NCI-H446 treated with DMSO at 0.1 percent for 48 hours (cell line): ENCODE measurements at places on chromosomes 7 and 10.

DNA sequence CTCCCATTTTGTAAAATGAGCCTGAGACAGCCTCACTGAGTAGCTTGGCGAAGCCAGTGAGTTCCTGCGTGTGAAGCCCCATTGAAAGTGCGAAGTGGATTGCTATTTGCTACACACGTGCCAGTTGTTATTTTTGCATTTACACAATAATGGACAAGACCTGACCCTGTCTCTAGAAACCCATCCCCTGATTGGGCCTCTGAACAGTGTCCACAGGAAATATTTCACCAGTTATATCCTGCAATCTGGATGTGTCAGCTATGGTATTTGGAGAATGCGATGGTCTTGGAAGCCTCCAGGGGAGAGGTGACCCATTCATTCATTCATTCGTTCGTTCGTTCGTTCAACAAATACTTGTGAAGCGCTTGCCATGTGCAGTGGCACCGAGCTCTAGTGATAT, 37.1 kb downstream of the COL13A1 start:
- no peak for DNase-seq

DNA sequence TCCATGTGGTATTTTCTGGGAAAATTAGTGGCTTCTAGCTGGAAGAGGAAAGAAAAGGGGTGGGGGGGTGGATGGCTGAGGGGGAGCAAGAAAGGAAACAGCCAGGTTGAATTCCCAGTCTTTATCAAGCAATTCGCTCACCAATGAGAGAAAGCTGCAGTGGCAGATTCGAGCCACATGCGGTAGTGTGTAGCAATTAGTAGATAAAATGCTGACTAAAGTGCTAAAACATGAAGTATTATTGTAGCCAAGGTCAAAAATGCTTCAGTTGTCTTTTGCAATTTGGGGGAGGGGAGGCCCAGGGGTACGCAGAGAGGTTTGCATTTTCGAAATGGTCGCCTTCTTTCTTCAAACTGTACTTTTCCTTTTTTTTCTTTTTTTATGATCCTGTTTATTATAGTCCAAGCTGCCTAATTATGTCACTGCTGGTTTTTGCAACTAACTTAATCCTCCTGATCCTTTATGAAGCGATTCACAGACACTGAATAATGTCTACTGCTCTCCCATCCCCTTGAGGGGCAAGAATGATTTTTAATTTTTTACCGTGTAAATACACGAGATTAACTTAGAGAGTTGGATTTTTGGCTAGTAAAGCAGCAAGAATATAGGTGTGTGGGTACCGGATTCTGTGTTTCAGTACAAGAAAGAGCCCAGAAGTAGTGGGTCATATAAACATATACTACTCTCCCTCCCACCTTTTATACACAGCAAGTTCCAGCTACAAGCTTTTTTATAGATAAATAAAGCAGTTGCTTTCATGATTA, 3.6 kb upstream of the ARID5B start:
- no peak for DNase-seq

DNA sequence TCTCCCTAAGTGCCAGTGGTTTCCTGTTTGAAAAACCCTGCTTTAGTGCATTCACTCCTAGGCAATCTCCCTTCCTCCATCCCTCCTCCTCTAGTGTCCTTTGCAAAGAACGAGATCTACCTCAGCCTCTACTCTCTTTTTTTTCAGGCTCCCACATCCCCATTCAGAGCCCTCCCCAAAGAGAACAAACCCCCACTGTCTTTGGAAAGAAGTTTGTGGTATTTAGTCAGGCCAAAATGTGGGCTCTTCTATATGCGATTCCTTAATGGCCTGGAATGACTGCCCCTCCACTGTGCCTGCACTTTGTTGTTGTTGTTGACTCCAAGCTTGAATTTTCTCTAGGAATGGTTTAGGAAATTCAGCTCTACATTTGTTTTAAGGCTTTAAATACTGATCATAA, 36.3 kb downstream of the PALS2 start:
- no peak for DNase-seq

GRCh38 chr10:71396711-71397295, at the start of gene CDH23:
Gene CDH23, plus strand, starts transcription at chr10:71396920. Its CDS starts 42,912 bp downstream, at chr10:71439832.
- DNase-seq, result no peak

DNA sequence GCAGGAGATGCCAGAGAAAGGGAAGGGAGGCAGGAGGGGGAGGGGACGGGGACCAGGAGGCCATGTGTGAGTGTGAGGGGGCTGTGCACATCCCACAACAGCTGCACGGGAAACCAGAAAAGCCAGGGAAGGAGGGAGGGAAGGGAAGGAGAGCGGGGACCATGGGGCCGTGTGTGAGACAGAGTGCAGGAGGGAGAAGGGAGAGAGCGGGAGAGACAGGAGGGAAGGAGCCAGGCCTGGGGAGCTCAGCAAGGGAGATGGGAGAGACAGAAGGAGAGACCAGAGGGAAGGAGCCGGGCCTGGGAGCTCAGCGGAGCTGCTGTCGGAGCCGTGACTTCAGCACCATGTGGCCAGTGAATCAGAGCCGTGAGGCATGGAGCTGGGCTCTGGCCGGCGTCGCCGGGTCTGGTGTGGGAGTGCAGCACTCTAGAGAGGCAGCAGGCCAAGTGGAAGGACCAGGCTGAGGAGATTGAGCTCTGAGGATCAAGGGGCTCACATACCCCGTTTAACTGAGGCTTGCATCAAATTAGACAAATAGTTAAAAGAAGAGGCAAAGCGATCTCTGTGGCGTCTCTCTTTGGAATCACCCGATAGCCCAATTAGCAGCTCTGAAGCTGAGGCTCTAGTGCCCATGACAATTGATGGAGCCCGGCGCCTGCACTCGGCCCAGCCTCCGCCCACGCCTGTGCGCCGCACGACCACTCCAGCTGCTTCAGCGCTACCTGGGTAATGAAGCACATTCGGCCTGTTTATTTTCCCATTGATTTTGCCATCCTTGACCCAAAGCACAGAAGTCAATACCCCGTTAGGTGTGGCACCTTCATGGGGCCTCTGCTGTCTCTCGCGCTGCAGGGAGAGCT, 150.4 kb downstream of the MAD1L1 start:
- no peak for DNase-seq

GRCh38 chr7:40881405-40881926, 746.7 kb downstream of the SUGCT start:
- no peak for DNase-seq

DNA sequence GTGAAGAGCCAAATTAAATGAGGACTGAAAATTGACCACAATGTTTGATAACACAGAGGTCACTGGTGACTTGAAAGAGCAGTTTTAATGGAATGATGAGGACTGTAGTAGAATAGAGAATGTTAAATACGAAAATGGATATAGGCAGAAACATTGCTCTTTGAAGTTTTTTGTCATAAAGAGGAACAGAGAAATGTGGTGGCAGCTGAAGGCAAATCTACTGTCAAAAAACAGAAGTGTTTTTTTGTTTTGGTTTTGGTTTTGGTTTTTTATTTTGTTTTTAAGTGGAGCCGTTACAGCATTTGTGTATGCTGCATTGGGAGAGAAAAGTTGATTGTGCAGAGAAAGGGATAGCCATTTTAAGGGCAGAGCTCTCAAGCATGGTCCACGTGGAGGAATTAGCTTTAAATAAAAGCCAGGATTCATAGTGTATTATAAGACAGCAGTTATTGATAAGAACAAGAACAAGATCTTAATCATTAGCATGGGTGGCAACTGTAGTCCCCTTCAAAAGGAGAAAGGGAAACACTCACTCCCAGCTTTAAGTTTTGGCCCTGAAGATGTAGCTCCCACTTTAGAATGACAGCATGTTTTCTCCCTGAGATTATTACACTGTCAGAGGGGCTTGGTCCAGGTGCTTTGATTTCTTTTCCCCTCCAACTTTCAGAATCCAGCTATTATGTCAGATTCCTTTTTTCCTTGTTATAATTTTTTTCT, 156.7 kb upstream of the BET1 start:
- no peak for DNase-seq

DNA sequence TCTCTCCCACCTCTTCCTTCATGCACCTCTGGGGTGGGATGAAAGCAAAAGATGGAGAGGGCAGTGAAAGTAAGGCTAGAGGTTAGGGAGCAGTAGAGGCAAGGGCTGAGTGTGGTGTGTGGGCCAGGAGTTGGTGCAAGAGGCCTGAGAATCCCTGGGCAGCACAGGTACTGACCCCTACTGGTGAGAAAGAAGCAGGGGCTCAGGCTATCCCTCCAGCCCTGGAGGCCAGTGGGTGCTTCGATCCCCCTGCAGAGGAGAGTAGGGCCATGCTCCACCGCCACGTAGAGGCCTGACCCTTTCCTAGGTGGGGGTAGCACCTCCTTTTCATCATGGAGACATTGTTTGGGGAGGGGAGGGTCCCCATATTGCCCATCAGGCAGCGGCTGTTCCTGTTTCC, 9.8 kb downstream of the CDHR1 start:
- no peak for DNase-seq

GRCh38 chr7:137836113-137836509, 10.7 kb downstream of the DGKI start:
- DNase-seq, result no peak

DNA sequence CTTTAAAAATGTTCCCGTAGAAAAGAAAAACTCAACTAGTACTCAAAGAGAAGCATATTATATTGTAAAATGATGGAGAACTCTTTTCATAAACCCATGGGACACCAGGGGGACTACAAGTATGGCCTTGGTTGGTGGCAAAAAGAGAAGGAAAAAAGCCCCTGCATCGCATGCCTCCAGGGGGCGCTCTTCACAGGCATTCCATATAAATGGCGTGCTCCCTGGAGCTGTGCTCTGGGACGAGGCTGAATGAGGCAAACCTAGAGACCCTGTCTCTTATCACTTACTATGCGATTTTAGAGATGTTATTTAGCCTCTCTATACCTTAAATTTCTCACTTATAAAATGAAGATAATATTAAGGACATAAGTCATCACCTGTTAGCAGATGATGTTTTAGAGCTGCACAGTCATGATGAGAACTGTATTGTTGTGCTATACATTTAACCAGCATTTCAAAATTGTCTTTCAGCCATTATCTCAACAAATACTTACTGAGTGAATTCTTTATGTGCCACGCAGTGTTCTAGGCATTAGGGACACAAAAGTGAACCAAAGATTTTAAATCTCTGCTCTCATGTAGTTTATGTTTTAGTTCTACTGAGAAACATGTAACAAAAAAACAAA, 105.8 kb downstream of the ARHGAP21 start:
- no peak for DNase-seq

DNA sequence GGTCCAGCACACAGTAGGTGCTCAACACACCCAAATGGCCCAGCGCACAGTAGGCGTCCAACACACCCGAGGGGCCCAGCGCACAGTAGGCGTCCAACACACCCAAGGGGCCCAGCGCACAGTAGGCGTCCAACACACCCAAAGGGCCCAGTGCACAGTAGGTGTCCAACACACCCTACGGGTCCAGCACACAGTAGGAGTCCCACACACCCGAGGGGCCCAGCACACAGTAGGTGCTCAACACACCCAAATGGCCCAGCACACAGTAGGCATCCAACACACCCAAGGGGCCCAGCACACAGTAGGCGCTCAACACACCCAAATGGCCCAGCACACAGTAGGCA, 80.8 kb downstream of the FOXL3 start:
- no peak for DNase-seq

GRCh38 chr10:85919491-85920021, 447.0 kb downstream of the GRID1 start:
- no peak for DNase-seq

DNA sequence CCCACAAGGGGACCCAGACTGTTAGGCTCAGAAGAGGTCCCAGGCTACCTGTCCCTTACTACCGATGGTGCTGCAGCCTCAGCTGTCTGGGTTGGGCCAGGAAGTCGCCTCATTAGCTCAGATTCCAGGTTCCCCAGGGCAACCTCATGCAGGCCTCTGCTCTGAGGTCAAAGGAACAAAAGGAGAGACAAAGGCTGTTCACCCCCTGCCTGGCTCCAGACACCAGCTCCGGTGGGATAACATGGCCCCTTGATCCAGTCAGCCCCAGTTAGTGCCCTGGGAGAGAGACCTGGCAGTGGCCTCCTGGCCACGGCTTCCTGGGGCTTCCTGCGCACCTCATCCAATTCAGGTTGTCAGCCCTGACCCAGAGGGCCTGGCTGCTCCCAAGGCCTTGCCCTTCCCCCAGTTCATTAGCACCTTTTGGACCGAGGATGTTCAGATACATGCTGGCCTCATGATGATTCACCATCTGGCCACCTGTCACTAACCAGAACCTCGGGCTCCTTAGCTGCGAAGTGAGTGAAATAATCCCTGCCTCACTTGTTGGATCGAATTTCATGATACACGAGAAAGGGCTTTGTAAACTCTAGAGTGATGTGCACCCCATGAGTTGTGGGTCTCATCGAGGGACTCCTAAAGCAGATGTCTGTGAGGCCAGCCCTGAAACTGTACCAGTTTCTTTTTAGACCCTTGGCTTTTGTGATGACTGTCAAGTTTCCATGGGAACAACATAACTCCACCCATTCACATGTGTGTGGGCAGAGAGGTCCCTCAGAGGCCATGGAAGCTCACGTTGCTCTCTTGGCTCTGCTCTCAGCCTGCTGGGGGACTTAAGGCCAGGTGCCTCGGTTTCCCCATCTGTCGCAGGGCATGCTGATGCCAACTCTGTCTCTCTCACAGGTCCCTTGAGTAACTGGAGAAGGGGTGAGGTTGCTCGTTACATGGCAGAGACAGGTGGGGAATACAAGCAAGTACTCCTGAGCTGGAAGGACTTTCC, 79.5 kb upstream of the PCBD1 start:
- DNase-seq, result peak; percentile 20

GRCh38 chr10:116880716-116881482, 31.6 kb downstream of the ENO4 start:
- DNase-seq, result no peak

- no peak for DNase-seq
Measured at GRCh38 chr10:77592510-77592909, 45.1 kb downstream of the KCNMA1 start.

- DNase-seq, result no peak
Measured at GRCh38 chr10:52106899-52107298, 207.2 kb upstream of the DKK1 start.

DNA sequence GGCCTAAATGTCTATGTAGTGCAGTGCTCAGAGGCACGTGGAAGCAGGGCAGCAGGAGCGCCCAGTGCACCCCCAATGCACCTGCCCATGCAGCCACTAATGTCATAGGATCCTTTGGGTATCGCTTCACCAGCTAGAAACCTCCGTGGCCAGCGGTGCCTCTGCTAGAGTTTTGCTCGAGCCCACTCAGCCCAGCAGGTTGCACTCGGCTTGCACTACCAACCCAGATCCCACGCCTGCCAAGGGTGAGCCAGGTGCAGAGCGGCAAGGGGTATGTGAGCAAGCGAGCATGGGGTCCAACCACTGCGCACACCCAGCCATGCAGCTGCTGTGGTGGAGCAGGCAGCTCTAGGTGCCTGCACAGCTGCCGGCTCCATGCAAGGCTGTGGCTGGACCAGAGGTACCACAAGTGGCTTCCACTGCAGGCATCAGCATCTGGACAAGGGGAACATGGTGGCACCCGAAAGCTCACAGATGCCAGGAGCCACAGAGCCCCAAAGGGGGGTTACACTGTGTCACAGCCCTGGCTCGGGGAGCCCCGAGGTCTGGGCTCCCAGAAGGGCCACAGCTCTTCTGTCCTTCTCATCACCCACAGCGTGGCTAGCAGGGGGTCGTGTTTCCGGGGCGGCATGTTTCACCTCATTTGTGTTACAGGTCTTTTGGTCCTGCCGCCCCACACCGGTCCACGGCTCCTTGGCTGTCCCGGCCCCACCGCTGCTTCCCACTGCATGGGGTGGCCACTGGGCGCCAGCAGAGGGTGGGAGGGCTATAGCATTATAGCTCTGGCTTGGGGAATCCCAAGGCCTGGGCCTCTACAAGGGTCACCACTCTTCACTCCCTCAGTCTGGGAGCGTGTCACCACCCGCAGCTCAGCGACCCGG, 2.3 kb upstream of the NCAPG2 start:
- DNase-seq, result no peak

- no peak for DNase-seq
Measured at GRCh38 chr7:25437308-25437707, 209.0 kb upstream of the NPVF start.
